ENCODE measurements at places on chromosomes 12 and 14. TPM values are rescaled to one million over a fixed set of nuclear protein-coding genes. Genes with fewer than 3 reads are reported as not detected.

GRCh38 chr14:71539650-71540285, 392.5 kb upstream of the RGS6 start:
- no peak for DNase-seq

- peak; percentile 74 for DNase-seq
Measured at GRCh38 chr14:22598896-22599244, 770 bp downstream of the ABHD4 start.

DNA sequence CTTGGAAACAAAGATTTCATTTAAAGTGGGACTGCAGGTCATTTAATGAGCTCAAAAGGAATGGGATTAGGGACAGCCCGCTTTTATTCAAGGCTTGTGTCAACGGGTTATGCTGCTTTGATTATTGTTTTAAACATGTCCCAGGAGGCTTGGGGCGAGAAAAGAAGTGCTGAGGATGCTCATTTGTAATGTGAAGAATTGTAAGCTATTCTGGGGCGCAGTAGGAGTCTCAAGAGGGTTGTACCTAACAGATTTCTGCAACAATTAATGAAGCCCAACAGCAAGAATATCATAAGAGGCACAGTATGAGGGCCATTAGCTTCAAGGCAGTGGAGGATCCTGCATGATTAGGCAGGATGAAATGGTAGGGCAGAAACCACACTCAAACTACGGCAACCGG, 122.5 kb downstream of the KTN1 start:
- DNase-seq, result no peak

- DNase-seq, result no peak
Measured at GRCh38 chr12:8546591-8546990, 5.9 kb upstream of the CLEC4E start.

Gene SYT1
- total RNA-seq, result 0.51 TPM

Gene SLC5A8
- not detected for total RNA-seq

Measured in PC-3 (cell line).